ENCODE measurements at places on chromosomes 11 and 22.

DNA sequence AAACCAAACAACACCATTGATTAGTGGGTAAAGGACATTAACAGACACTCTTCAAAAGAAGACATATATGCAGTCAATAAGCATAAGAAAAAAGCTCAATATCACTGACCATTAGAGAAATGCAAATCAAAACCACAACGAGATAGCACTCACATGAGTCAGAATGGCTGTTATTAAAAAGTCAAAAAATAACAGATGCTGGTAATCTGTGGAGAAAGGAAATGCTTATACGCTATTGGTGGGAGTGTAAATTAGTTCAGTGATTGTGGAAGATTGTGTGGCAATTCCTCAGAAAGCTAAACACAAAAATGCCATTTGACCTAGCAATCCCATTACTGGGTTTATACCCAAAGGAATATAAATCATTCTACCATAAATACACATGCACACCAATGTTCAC lies 182.6 kb downstream of the TRPC6 start:
- no peak for DNase-seq

- no peak for DNase-seq
Observed at GRCh38 chr11:7486781-7487140, 1.5 kb downstream of the OLFML1 start.

- no peak for DNase-seq
Observed at GRCh38 chr11:63490551-63491239, at the start of gene PLAAT5. Gene PLAAT5, minus strand, starts transcription at chr11:63491167. Its CDS starts 133 bp downstream, at chr11:63491034.

GRCh38 chr11:84612645-84613044 lies 1014.5 kb downstream of the DLG2 start:
- DNase-seq = no peak

GRCh38 chr22:38959590-38959989 lies 2.2 kb downstream of the APOBEC3A start:
- DNase-seq = peak; percentile 7

DNA sequence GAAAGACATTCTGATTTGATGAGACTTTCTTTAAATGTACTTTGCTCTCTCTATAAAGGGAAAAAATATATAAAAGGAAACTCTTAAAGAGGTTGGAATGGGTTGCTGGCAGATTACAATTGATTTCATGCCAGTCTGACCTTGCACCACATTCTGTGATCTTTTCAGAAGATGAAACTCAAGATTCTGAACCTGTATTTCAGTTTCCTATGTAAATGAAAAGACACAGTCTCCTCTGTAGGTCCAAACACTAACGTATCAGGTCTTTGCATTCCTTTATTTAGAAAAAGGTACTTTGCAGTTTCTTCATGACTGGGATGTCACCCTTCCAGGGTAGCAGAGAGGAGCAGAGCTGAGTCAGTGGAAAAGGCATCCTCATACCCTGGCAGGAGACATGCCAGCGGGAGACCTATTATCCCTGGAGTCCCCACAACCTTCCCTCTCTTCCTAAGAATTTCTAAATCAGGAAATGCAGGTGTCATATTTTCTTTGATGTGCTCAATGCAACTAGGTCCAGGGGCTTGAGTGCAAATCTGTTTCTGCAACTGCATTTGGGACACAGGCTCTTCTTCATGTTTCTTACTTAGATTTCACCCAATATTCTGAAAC lies 282.6 kb downstream of the CADM1 start:
- no peak for DNase-seq

DNA sequence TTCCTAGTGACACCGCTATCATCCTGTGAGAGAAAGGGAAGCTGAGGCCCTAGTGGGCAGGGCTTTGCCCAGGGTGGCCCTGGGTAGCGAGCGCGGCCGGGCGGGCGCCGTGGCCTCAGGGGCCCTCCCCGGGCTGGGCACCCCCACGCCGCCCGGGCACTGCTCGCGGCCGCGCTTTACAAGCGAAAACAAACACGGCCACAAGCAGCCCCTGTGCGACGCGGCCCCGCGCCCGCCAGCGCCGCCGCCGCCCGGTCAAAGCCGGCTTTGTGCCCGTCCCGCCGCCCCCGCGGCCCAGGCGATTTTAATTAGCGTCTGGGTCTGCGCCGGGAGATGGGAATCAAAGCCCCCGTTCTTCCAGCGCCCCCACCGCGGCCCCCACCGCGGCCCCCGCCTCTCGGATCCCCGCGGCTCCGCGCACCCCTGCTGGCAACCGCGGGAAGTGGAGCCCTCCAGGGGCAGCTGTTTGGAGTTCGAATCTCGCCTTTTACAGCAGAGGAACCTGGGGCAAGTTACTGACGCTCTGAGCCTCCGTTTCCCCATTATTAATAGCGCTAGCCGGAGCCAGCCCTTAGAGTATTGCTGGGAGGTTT lies 47.9 kb downstream of the CHRDL2 start:
- no peak for DNase-seq

DNA sequence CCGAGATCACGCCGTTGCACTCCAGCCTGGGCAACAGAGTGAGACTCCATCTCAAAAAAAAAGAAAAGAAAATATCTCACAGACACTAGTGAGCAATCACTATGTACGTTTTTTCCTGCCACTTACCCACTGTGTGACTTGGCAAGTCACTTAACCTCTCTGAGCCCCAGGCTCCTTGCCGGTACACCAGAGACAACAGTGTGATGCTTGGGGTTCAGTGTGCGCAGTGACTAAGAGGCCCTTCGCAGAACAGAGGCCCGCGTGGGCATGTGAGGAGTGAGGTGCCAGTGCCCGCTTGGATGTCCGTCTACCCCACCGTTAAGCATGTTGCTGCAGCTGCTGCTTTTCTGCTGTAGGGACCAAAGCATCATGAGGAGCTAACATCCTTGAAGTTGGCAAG lies 6.7 kb downstream of the OAF start:
- DNase-seq = no peak

DNA sequence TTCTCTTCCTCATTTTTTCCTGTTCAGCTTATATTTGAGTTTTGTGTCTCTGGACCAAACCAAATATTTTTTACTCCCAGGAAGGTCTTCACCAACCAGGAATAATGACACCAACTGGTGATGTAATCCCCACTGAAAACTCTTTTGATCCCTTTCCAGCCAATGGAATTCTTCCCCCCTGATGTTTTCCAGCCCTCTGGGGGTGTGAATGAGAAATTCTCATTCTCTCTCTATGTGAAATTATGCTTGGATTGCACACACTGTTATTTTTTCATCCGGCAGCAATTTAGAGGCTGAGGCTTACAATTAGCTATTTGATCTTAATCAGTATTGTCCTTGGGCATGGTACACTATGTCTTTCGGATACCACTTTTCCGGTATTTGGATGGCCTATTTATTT lies 39.5 kb upstream of the SLC1A2 start:
- no peak for DNase-seq

- DNase-seq = no peak
Observed at GRCh38 chr22:28600546-28601143, 79.0 kb downstream of the TTC28 start.

GRCh38 chr11:59814021-59814420 lies 3.4 kb upstream of the MRPL16 start:
- DNase-seq = no peak

GRCh38 chr11:125350206-125351032 lies 145.6 kb downstream of the FEZ1 start:
- no peak for DNase-seq

- no peak for DNase-seq
Observed at GRCh38 chr11:45374653-45375059, 88.5 kb upstream of the SYT13 start.

DNA sequence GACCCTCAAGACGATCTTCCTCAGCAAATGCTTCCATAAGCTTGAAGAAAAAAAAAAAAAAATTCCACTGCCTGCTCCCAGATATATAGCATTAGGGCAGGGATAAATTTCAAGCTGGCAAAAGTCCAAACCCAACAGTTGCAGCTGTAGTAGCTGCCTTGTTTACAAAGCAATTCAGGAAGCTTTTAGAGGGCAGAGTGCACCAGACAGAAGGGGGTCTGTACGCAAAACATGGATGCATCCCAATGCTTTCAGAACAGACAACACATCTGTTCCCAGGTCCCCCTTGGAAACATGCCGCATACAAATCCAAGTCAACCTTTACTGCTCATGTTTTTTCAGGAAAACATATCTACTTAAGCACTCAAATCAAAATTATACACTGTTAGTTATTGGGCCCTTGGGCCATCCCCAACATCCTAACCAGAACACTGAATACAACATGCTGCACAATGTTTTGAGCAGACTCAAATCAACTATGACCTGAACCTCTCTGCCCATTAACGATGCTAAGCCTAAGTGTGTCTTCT lies 94.5 kb downstream of the CADM1 start:
- DNase-seq = no peak

DNA sequence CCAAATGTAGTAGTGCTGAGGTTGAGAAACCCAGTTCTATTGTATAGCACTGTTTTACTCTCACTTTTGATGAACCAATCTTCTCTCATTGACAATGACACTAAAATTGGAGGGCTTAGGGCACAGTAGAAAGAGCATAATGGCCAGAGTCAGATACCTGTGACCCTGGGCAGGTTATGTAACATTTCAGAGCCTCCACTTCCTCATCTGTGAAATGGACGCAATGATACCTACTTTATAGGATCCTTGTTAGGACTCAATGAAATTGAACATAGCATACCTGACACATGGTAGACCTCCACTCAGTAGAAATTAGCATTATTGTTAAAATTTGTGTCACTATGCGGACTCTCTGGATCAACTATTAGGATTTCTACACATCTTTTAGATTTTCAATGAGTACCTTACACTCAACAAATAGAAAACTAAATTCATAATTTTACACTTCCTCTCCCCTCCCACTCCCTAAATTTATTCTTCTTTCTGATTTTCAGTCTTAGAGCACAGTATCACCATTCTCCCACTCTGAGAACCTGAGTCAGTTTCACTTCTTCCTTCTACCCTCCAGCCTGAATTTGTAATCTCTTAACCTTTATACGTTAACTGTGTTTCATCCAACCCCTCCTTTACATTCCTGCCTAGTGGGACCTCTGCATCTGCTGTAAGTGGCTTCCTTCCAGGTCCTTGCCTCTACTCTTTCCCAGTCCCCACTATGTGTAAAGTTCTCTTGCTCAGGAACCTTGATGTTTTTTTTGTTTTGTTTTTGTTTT lies 78.3 kb downstream of the MICAL2 start:
- DNase-seq = no peak

DNA sequence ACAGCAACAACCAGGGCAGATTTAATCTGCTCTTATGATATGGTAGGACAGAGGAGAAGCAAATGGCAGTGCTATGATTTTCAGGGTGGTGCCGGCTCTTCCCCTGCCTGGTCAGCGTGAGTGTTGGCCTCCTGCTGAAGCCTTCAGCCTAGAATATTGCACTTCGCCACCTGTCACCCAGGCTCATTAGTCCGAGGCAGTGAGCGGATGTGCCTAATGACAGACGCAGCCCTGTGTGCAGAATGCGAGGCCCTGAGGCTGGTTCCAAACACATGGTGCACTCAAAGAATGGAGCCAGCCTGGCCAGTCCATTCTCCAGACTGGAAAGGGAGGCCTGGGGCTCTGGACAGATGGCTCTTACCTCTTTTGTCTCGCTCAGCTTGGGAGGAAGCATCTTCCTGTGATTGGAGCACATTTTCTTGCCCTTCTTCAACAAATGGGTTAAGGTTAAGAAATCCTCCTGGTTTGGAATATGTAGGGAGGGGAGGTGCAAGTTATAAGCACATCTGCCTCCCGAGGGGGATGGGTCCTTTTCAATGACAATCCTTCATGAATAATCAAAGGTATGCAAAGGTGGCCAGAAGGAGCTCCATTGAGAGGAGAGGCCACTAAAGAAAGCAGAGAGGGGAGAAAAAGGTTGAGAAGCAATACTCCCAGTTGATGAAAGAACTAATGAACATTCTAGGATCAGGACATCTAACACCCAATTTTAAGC lies 39.7 kb upstream of the GALNT18 start:
- no peak for DNase-seq

DNA sequence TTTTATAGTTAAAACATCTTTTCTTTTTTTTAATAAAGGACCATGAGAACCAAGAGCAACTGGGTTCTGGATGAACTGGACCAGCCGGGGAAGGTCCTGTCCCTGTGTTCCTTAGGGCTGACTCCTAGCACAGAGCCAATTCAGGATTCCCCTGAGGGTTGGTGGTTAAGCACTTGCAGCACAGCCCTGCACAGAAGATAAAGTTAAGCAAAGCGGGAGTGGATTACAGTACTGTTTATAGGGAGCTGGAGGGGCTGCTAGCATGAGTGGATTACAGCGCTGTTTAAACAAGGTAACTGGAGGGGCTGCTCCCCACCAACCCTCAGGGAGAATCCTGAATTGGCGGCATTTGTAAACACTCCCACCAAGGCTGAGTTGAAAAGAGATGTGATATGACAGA lies 90.6 kb downstream of the CELSR1 start:
- no peak for DNase-seq

DNA sequence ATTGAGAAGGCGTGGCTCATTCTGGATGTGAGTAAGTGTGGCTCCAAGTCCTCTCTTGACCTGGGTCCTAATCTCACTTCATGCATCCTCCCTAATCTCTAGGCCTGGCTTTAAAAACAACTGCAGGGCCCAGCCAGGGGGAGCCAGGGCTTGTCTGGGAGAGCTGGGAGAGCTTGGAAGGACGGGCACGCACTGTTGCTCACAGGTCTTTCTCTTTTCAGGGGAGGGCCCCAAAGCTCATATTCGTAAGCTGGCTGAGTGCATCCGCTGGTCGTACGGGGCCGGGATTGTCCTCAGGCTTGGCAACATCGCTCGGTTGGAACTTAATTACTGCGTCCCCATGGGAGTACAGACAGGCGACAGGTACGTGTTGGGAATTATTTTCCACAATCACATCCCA lies 34.1 kb upstream of the PARVB start:
- DNase-seq = no peak

- no peak for DNase-seq
Observed at GRCh38 chr11:130814440-130815096, 101.7 kb downstream of the SNX19 start.

DNA sequence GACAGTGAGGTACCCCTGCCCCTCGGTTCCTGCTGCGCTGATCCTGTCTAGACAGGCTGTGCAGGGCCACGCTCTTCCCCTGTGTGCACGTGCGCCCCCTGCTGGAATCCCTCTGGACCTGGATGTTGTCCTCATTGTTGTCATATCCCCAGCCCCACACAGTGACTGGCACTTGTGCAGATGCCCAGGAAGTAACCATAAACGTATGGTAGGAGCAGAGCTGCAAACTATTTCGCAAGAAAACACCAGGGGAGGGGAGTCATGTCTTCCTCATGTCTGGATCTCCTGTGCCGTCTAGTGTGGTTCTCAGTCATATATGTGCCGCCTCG lies 114.7 kb downstream of the CRYBB2 start:
- DNase-seq = peak; percentile 33

GRCh38 chr11:36953976-36954375 lies 355.9 kb upstream of the RAG2 start:
- no peak for DNase-seq

DNA sequence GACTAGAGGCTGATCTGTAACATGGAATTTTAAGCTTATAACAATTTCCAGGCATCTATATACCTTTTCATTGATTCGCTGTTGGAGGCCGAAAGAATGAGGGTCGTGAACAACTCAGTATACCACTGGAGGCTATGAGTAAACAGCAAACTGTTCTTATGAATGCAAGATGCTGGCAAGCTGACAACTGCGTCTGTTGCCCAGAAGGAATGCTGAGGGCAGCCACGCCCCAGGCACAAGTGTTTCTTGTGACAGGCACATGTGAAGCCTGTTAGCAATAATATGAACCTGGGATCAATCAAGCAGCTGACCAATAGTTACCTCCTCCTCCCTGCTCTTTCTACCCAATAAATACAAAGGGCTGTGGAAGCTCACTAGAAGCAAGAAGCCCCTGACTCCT lies 15.3 kb downstream of the RTCB start:
- DNase-seq = no peak

All from CD4-positive, alpha-beta T cell treated with Interleukin-15 for 1 hour (primary cell).